NCI-H524 (cell line): ENCODE measurements at places on chromosomes 6 and 20.

- peak; percentile 68 for DNase-seq
These were observed 1.2 kb downstream of the SLC2A4RG start for GRCh38 chr20:63740627-63741353.

GRCh38 chr20:32888636-32889035 is 29.9 kb downstream of the EFCAB8 start:
- no peak for DNase-seq

- peak; percentile 25 for DNase-seq
These were observed 28.1 kb downstream of the RIPOR3 start for GRCh38 chr20:50663095-50663821.

DNA sequence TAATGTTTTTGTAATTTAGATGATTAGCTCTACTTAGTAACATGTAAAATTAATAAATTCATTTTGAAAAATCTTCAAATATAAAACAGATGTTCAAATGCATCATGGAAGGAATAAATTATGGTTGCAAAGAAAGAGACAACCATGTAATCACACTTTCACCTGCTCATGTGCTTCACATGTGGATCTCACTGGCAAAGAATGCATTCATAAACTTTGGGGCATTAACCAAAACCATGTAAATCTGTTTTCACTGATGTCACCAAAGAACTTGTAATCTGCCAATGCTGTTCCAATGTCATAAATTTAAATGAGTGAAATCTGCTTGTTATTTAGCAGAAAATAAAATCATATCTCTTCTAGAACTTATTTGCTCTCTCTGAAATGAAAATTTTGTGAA is 142.7 kb downstream of the TENT5A start:
- no peak for DNase-seq

GRCh38 chr6:25889877-25890853 is 16.1 kb upstream of the SLC17A3 start:
- DNase-seq = peak; percentile 70

DNA sequence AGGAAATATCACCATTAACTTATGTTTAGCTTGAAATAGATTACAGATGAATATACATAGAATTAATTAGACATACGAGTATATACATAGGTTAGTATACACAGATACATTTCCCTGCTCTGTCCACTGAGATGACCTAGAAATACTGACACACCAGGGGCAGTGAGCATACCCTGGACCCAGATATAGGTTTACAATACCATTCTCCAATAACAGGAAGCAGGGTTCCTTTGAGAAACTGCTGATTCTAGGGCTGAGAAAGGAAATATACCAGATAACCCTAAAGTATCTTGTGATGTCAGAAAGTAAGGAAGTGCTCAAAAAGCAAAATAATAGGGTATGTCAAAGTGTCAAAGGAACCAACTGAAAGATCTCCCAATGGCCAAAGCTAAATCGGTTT is 322.5 kb downstream of the HAO1 start:
- no peak for DNase-seq

DNA sequence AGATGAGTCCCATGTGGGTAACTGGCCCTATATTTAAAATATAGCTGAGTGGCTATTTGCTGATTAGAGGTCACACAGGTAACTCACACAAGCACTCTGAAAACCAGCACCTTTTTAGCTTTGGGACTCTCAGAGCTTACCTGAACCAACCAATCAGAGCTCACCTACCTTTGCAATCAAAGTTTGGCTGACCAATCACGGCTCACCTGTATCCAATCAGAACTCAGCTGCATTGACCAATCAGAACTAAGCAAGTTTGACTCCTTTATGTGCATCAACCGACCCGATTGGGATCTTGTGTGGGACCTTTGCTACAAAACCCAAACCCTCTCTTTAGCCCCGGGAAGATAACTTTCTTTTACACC is 106.8 kb upstream of the NXT1 start:
- no peak for DNase-seq

- no peak for DNase-seq
These were observed 860.3 kb upstream of the SLC35B3 start for GRCh38 chr6:9295644-9296043.

DNA sequence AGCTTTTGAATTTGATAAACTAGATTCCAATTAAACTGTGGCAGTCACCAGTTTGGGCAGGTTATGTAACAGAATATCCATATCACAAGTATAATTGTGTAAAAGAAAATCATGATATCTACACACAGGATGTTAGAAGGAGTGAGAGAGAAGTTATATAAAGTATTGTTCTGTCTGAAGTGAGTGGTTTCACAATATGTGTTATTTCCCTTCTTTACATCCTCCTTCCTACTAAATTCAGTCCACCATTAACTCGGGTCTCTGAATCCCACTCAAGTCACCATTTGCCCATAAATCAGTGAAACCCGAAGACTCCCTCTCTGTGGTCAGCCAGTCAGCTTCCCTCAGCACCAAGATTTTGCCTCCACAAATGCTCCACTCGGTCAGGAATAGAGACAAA is 796 bp downstream of the HLA-DQB1 start:
- no peak for DNase-seq

- DNase-seq = no peak
These were observed 38.5 kb downstream of the RIPOR3 start for GRCh38 chr20:50652702-50653294.

- no peak for DNase-seq
These were observed 9.1 kb downstream of the MTCH1 start for GRCh38 chr6:36976931-36977330.

- DNase-seq = peak; percentile 66
These were observed 9.7 kb downstream of the LINC00237 start for GRCh38 chr20:21096321-21097043.

DNA sequence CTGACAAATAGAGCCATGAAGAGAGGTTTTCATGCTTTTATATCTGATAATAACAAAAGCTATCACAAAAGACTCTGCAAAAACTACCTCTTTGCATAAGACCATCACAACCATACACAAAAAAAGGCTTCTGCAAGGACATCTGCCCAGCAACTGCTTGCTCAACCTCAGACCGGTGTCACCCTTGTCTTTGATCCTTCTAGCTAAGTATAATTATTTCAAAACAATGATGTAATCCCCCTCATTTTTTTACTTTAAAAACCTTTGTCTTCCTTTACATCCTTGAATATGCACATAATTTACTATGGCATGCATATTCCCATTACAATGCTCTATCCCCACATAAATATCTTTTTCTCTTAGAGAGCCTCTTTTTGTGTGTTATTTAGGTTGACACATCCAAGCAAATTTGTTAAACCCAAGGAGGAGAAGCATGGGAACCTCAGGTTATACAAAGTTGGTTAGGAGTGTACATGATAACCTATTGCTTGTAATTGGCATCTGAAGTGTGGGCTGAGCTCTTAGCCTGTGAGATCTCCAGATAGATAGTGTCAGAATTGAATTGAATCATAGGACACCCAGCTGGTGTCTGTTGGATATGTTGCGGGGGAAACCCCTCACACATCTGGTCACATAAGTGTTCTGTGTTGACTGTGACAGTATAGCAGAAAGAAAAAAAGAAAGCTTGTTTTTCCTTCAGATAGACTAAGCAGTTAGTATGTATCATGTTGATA is 20.7 kb upstream of the CGA start:
- no peak for DNase-seq

- no peak for DNase-seq
These were observed 109.0 kb downstream of the ATG5 start for GRCh38 chr6:106216527-106216926.

GRCh38 chr20:36745234-36745926 is 510 bp downstream of the NDRG3 start:
- no peak for DNase-seq

- DNase-seq = no peak
These were observed 3.2 kb downstream of the RBM38 start for GRCh38 chr20:57394121-57395082.

GRCh38 chr20:43983904-43984361 is 69.3 kb downstream of the TOX2 start:
- DNase-seq = no peak

GRCh38 chr6:1832844-1833787 is 223.4 kb downstream of the FOXC1 start:
- DNase-seq = no peak

DNA sequence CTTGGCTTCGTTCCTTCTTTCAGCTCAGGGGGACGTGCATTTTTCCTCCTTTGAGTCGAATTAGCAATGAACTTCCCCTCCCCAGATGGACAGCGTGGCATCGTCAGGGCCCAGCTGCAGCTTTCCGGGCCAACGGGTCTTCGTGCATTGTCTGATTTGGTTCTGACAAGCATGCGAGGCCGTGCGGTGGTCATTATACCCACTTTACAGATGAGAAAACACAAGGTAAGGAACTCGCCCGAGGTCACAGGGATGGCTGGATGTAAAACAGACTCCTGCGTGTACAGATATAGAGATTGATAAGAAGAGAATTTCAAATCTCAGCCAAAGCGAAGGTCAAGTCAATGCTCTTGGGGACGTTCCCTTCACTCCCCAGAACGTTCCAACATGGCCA is 187.6 kb upstream of the SULF2 start:
- DNase-seq = no peak

GRCh38 chr20:17727351-17727750 is 27.6 kb downstream of the BANF2 start:
- no peak for DNase-seq

- DNase-seq = peak; percentile 86
These were observed 5.8 kb upstream of the PLTP start for GRCh38 chr20:45917790-45918141.

DNA sequence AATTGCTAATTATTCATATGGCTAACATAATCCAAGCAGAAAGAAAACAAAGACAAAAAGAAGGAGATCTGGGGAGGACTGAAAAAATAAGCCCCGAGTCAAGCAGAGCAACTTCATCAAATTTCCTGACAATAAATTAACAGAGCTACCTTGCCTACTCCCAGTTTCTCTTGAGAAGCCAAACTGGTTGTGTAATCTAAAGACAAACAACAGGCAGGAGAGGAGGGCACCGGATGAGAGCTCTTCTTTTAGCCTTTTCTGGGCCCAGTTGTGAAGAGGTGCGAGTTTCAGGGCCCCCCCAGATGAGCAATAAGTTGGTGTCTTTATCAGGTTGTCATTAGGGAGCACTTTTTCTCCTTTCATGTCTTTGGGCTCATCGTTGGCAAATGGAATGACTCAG is 197.1 kb upstream of the PCSK2 start:
- DNase-seq = no peak

DNA sequence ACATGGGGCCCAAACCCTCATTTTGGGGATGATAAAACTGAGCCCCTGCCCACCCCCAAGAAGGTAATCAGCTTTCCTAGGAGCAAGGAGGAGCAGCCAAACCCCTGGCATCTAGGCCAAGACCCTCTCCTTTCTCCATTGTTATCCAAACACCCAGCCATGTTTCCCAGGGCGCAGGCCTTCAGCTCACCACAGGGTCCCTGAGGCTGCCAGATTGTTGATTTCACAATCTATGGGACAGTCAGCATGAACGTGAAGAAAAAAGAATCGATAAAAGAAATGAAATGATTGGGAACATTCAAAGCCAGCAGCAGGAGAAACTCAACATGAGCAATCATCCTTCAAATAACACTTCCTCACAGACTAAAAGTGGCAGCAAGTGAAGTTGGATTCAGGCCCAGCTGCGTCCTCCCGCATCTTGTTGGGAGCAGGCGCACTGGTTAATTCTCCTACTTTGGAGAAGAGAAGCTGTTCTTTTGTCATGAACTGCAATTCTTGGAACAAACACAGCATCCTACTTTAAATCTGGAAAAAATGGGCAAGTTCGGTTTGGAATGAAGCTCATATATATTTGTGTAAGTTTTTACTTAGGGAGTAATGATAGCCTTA is 241.8 kb upstream of the PRDM1 start:
- DNase-seq = no peak

- DNase-seq = no peak
These were observed 667 bp downstream of the STX11 start for GRCh38 chr6:144150710-144151657.

DNA sequence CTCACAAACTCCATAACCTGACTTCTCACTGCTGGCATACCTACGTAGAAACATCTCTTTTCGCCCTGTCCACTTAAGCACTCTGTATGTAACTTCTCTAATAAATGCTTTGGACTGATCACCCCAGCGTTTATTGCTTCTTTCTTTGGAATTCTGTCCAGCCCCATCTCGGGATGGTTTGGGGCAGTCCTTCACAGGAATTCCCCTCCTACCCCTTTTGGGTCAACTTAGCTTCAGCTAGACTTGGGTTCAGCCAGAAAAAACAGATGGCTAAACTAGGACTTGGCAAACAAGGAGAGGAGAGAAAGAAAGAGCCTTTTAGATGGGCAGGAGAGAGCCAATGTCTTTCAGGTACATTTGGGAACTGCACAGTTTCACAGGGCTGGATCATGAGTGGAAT is 3.9 kb upstream of the LTV1 start:
- no peak for DNase-seq

GRCh38 chr6:33885132-33886057 is 81.6 kb upstream of the MLN start:
- DNase-seq = no peak

DNA sequence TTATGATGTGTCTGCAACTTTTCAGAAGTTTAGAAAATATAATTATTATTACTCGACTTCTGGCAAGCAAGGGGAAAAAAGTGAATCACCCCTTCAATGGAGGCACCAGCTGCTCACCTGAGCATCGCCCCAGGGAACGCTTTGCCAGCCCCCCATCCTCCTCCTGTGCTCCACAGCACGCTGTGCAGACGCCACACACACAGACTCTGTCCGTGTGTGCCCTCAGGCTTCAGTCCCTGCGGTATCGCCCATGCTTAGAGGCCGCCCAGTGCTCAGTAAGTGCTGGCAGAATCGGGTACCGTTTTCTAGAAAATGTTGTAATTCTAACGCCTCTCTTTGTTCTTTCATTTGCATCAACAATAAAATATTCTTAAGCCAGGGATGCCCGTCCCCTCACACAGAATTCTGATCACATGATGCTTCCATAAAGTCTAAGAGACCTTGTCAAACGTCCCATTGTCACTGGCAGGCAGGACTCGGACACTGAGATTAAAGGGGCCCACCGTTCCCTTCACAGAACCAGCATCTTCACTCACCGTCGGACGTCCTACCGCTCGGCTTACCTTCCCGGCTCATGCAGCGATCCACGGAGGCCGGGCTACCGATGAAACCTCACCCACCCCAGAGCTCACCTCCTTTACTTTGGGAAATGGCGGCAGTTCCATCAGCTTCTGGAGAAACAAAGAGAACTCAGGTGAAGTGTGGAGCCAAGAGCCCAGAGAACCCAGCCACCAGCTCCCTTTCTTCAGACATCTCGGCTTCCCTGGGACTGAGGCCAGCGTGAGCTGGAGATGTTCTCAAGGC is 105.5 kb downstream of the DLL1 start:
- DNase-seq = no peak

GRCh38 chr20:19008497-19008896 is 194.9 kb downstream of the SCP2D1 start:
- no peak for DNase-seq

DNA sequence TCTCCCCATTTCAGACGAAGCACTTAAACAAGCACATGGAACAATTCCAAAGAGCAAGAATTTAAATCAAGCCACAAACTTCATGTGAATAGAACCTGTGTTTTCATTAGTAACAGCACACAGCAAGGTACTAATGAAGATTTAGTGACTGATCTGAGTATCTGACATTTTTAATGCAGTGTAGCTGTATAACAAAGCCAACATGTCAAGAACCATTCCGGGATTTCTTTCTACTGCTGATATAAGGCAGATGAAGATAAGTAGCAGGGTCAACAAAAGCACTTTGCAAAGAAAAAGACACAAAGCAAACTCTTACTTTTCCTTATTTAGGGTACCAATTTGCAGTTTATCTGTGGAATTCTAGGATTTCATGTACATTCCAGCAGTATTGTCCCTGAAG is 11.3 kb downstream of the SLC17A5 start:
- DNase-seq = no peak
